ENCODE measurements at places on chromosomes 16 and 17. TPM values are rescaled to one million over a fixed set of nuclear protein-coding genes. Genes with fewer than 3 reads are reported as not detected.

SYT17 gene
- 0.39 TPM for total RNA-seq

DNA sequence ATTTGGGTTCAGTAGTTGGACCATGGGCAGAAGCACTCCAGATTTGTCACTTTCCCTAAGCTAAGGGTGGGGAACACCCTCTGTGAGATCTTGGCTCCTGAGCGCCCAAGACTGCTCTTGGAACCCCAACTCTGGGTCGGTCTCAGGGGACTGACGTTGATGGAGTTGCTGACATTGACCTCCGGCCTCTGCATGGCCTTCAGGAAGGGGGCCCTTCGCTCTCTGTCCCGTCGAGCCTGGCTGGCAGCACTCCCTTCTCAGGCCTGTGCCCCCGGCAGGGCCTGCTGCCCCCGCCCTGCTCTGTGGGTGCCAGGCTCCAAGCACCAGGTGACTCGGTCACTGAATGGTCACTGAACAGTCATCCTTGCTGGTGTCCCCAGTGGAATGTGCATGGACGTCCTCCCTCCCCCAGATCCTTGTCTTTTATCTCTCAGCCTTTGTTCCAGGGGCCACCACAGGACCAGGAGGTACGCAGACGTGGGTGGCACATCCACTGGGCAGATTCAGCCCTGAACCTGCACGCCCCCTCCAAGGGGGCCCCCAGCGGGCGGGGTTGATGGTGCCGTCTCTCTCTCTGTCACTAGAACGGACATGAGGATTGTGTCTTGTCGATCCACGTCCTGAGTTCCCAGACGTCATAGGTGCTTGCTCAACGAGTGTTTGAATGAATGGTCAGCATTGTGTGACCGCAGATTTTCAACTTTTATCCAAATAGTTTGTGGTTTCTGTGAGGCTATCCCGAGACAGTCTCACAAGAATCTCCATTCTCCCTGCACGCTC, 314.5 kb downstream of the SEC14L1 start:
- no peaks in the 10 kb centered on the region for H3K36me3 ChIP-seq
- H3K27me3 ChIP-seq, result no peaks in the 10 kb centered on the region
- peaks cover 28% of the 10 kb centered on the region for H3K4me1 ChIP-seq
- no peak overlapping the region for H3K27ac ChIP-seq

DNA sequence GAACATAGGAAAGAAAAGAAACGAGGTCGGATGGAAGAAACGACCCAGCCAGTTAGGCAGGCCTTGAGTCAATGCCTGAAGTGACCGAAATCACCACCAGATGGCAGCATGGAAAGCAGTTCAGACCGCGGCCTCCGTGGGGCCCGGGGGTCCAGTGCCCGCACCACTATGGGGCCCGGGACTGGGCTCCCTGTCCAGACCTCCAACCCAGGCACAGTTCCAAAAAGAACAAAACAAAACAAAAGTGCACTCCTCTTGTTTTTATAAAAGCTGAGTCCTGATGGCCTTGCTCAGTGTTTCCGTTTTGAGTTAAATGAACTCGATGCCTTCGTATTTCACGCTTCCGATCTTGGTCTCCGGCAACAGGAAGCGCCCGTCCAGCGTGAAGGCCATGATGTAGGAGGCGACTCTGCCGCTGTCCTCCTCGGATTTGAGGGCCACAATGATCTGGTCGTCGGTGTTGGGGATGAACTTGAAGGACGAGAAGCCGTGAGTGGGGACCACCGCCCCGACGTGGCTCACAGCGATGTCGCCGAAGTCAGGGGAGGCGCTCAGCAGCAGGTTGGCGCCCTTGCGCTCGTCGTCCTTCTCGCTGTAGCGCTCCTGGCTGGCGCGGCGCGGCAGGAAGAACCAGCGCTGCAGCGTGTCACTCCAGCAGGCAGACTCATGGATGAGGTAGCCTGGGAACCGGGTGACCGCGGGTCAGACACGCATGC, 13.7 kb upstream of the LGALS3BP start:
- no peak overlapping the region for H3K27ac ChIP-seq
- no peaks in the 10 kb centered on the region for H3K27me3 ChIP-seq
- H3K4me3 ChIP-seq, result no peak overlapping the region
- no peaks in the 10 kb centered on the region for H3K36me3 ChIP-seq

GRCh38 chr17:65365169-65365568, 196.3 kb downstream of the AXIN2 start:
- H3K36me3 ChIP-seq, result no peaks in the 10 kb centered on the region
- DNase-seq, result no peak
- H3K4me1 ChIP-seq, result peaks cover 5% of the 10 kb centered on the region
- no peaks in the 10 kb centered on the region for H3K27me3 ChIP-seq
- H3K27ac ChIP-seq, result no peak overlapping the region

All from psoas muscle (tissue), 8 donors.